ENCODE measurements at places on chromosomes 1 and 21. TPM values are rescaled to one million over a fixed set of nuclear protein-coding genes. Genes with fewer than 3 reads are reported as not detected.

Gene ORC1
- 17.2 TPM for total RNA-seq

Gene CYP4A11
- not detected for total RNA-seq

Gene CRNN
- total RNA-seq: not detected

Gene KLF18
- not detected for total RNA-seq

Gene EXO1
- 29.5 TPM for total RNA-seq

Gene HHAT
- total RNA-seq: 2.2 TPM

Gene ACTN2
- 0.39 TPM for total RNA-seq

Gene LAMC2
- total RNA-seq: 6.6 TPM

Gene ARPC5
- total RNA-seq: 56.2 TPM

Gene ZMYM1
- total RNA-seq: 19.8 TPM

Gene TAS1R1
- total RNA-seq: not detected

Gene VHLL
- 0.39 TPM for total RNA-seq

Gene TARDBP
- total RNA-seq: 85.2 TPM

Gene ADAMTSL4
- 36.2 TPM for total RNA-seq
